Lower lobe of right lung (tissue), 2 donors: ENCODE measurements at places on chromosomes 6 and 20. TPM values are rescaled to one million over a fixed set of nuclear protein-coding genes. Genes with fewer than 3 reads are reported as not detected.
A peak's percentile ranks its signal among the peaks of the same experiment; 100 is the strongest.

TGM3 gene
- 0.32 TPM for total RNA-seq

SYNDIG1 gene
- total RNA-seq, result 0.15 TPM

HTR1B gene
- total RNA-seq, result 0.18 TPM

AKAP12 gene
- total RNA-seq, result 38.8 TPM

BPIFA1 gene
- total RNA-seq, result 28.4 TPM

POM121L2 gene
- not detected for total RNA-seq

SNAP91 gene
- not detected for total RNA-seq

CGA gene
- total RNA-seq, result not detected

DNA sequence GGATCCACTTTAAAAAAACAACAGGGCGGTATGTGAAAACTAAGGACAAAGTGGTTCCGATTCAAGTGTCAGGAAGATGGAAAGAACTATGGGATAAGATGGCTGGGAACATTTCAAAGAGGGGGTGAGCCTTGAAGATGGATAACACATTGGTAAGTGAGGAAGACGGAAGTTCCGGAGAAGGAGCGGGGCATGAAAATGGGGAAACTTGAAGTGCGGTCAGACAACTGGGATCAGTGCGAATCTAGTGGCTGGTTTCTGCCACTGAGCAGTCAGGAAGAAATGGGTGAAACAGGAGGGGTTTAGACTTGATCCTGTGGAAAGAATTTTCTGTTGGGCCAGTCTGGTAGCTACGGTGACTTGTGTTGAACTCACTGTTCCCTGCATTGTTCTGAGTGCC, 1.2 kb downstream of the NAA20 start:
- no peaks in the 10 kb centered on the region for H3K27me3 ChIP-seq
- H3K4me3 ChIP-seq, result peak overlapping the region; percentile 96
- H3K36me3 ChIP-seq, result peaks cover 12% of the 10 kb centered on the region
- H3K4me1 ChIP-seq, result peaks cover 39% of the 10 kb centered on the region
- H3K27ac ChIP-seq, result no peak overlapping the region

GRCh38 chr6:148943451-148943850, 196.6 kb downstream of the UST start:
- H3K27ac ChIP-seq, result no peak overlapping the region
- H3K4me1 ChIP-seq, result no peaks in the 10 kb centered on the region
- no peaks in the 10 kb centered on the region for H3K27me3 ChIP-seq
- no peaks in the 10 kb centered on the region for H3K36me3 ChIP-seq
- no peak for DNase-seq

DNA sequence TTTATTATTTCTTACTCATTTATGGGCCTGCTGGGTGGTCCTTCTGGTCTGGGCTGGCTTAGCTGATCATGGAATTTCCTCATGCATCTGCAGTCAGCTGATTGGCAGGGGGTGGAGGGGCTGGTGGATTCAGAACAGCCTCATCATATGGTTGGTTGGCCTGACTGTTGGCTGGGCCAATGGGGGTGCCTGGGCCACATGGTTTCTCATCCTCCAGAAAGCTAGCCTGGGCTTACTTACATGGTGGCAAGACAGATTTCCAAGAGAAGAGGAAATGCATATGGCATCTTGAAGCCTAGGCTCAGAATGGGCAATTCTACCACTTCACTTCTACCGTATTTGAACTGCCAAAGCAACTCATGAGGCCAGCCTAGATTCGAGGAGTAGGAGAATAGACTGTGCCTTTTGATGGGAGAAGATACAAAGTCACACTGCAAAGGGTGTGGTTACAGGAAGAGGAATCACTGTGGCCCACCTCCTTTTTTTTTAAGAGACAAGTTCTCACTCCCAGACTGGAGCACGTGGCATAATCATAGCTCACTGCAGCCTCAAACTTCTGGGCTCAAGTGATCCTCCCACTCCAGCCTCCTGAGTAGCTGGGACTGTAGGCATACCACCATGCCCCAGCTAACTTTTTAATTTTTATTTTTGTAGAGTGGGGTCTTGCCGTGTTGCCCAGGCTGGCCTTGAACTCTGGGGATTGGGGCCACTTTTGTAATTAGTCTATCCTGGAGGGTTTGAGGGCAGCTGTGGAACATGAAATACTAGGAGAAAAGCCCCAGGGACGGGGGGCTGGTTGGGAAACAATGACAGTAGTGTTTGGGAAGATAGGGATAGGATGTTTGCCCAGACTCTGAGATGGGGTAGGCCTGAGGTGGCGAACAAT, 47.6 kb upstream of the RNF24 start:
- H3K4me1 ChIP-seq, result peaks cover 53% of the 10 kb centered on the region
- H3K4me3 ChIP-seq, result no peak overlapping the region
- H3K27me3 ChIP-seq, result no peaks in the 10 kb centered on the region
- H3K27ac ChIP-seq, result peak overlapping the region; percentile 76
- no peaks in the 10 kb centered on the region for H3K36me3 ChIP-seq

GRCh38 chr6:15089569-15090144, 156.2 kb upstream of the JARID2 start:
- no peaks in the 10 kb centered on the region for H3K36me3 ChIP-seq
- H3K27me3 ChIP-seq, result no peaks in the 10 kb centered on the region
- peak; percentile 72 for DNase-seq
- no peak overlapping the region for H3K4me3 ChIP-seq
- no peak overlapping the region for H3K27ac ChIP-seq
- H3K4me1 ChIP-seq, result no peaks in the 10 kb centered on the region

GRCh38 chr20:5433352-5433751, 116.6 kb upstream of the PROKR2 start:
- H3K36me3 ChIP-seq, result no peaks in the 10 kb centered on the region
- DNase-seq, result no peak
- H3K4me3 ChIP-seq, result no peak overlapping the region
- H3K27ac ChIP-seq, result no peak overlapping the region
- peaks cover 6% of the 10 kb centered on the region for H3K27me3 ChIP-seq

- no peak overlapping the region for H3K27ac ChIP-seq
- DNase-seq, result no peak
- H3K27me3 ChIP-seq, result no peaks in the 10 kb centered on the region
- H3K4me1 ChIP-seq, result no peaks in the 10 kb centered on the region
Measured at GRCh38 chr20:7911586-7912330, 28.5 kb downstream of the HAO1 start.

DNA sequence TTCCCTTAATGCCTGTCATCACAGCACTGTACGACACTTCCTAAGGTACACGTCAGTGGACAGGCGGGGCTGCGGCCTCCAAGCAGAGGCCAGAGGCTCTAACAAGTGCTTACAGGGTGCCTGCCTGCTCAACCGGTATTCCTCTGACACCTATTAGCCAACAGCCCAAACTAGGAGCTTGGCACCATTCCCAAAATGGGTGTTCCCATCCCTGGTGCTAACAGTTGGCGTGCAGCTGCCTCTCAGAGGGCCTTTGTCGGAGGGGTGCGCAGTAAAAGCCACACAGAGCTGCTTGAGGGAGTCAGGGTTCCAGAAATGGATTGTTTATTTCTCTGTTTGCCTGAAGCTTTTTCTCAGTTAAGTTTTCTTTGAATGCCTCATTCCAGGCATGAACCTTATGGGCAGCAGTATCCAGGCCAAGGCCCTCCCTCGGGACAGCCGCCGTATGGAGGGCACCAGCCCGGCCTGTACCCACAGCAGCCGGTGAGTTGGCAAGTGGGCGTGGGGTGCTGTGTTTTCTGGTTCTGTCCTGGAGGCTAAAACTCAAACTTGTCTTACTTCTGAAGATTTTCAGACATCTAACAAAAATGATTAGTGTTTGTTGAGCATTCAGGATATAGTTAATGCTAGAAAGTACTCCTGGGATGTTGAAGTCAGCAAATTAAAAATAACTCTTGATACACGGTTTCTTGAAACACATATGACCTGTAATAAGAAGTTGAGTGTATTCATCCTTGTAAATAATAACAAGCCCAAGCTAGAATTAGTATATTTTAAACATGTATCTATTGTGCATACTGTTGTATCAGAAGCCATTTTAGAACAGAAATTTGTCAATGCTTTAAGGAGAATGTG, 124.7 kb downstream of the TMEM242 start:
- peaks cover 16% of the 10 kb centered on the region for H3K4me1 ChIP-seq
- peaks cover 92% of the 10 kb centered on the region for H3K36me3 ChIP-seq
- H3K4me3 ChIP-seq, result no peak overlapping the region
- H3K27ac ChIP-seq, result peak overlapping the region; percentile 53
- DNase-seq, result peak; percentile 91
- no peaks in the 10 kb centered on the region for H3K27me3 ChIP-seq

DNA sequence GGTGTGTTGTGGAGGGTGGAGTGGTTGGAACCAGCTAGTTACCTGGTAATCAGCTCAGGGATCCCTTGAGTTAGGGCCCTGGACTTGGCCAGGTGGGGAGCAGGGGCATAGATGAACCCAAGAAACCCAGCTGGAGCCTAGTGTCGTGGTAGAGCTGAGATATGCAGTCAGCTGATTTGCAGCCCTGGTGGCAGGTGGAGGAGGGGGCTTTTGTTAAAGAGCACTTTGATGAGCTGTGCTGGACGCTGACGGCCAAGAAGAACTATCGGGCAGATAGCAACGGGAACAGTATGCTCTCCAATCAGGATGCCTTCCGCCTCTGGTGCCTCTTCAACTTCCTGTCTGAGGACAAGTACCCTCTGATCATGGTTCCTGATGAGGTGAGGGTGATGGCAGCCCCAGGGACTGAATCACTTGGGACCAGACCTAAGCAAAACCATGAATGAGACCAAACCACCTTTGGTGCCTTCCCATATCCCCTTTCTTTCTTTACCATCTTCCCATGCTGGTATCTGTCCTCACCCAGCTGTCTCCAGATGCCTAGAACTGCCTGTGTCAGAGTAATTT, 12.7 kb downstream of the DEF6 start:
- H3K4me3 ChIP-seq, result no peak overlapping the region
- DNase-seq, result no peak
- H3K36me3 ChIP-seq, result no peaks in the 10 kb centered on the region
- H3K4me1 ChIP-seq, result peaks cover 21% of the 10 kb centered on the region

DNA sequence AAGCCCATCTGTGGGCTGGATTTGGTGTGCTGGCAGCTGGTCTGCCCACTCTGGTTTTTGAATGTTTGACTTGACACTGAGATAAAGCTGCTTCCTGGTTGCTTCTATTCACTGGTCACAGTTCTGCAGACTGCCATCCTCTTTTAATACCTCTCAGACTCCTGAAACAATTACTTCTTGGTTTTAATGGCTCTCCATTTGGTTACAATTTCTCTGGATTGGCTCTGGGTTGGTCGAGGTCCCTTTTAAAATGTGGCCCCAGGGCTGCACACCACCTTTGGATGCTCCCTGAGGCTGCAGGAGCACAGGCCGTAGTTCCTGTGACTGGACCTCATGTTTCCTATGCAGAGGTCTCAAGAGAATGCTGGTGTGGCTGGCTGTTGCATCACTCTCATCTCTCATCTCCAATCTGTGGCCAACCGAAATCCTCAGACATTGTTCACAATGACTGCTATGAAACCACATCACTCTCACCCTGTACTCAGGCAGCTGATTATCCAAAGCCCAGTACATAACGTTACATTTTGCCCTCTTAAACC, 98.5 kb downstream of the INSM1 start:
- no peaks in the 10 kb centered on the region for H3K4me1 ChIP-seq
- H3K27me3 ChIP-seq, result no peaks in the 10 kb centered on the region
- DNase-seq, result no peak
- H3K4me3 ChIP-seq, result no peak overlapping the region
- no peak overlapping the region for H3K27ac ChIP-seq

DNA sequence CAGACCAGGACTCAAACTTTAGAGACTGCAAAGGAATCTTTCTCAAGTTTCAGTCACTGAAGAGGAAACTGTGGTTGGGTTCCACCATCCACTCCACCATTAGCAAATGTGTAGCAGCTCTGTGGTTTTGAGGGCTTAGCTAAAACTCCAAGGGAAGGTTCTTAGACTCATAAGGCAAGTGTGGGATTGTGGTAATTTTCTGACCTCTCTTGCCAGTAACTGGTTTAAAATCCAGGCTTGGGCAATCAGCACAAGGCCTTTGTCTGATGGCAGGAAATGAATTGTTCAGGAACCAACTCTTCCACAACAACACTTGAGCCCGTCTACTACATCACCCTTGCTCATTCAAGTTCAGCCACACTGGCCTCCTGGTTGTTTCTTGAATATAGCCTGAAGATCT, 68.6 kb upstream of the FBXL4 start:
- H3K27ac ChIP-seq, result no peak overlapping the region
- H3K36me3 ChIP-seq, result no peaks in the 10 kb centered on the region
- no peaks in the 10 kb centered on the region for H3K4me1 ChIP-seq

DNA sequence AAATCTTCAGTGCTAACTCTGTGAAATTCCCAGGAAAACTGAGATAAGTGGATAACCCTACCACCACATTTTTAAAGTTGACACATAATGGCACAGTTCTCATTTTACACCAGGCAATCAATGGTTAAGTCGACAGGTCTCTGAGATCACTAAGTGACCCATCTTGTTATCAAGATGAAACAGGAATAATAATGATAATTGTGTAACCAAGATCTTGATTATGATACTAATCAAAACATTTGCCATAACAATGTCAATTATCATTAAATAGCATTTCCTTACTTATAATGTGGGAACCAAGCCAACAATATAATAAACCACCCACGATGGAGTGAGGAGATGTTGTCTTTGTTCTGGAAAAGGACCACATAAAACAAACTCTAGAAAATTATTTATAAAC, 541.6 kb downstream of the TFAP2B start:
- no peaks in the 10 kb centered on the region for H3K36me3 ChIP-seq
- no peak overlapping the region for H3K27ac ChIP-seq
- no peaks in the 10 kb centered on the region for H3K27me3 ChIP-seq

DNA sequence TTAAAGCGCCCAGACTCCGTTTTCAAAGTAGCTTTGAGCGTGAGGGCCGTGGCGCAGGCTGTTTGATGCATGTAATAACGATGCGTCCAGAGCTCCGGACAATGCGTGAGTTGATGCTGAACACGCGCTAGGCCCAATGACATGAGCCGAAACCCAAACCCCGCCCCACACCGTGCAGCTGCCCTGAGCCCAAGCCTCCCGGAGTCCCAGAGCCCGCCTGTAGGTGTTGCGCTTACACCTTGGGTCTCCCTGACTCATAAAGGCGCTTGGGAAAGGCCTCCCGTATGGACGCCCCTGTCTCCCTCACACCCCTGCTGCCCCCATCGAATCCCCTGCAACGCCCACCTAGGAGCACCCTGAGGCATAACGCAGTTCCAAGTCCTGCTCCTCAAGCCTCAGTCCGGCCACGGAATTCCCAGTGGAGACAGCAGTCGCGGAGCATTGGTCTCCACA, 87.6 kb downstream of the ERMARD start:
- no peaks in the 10 kb centered on the region for H3K27me3 ChIP-seq
- no peak overlapping the region for H3K27ac ChIP-seq
- H3K4me3 ChIP-seq, result no peak overlapping the region

GRCh38 chr6:37303891-37304503, 46.1 kb upstream of the TMEM217 start:
- DNase-seq, result no peak
- H3K4me3 ChIP-seq, result no peak overlapping the region
- no peaks in the 10 kb centered on the region for H3K27me3 ChIP-seq
- peaks cover 4% of the 10 kb centered on the region for H3K4me1 ChIP-seq
- H3K27ac ChIP-seq, result no peak overlapping the region

DNA sequence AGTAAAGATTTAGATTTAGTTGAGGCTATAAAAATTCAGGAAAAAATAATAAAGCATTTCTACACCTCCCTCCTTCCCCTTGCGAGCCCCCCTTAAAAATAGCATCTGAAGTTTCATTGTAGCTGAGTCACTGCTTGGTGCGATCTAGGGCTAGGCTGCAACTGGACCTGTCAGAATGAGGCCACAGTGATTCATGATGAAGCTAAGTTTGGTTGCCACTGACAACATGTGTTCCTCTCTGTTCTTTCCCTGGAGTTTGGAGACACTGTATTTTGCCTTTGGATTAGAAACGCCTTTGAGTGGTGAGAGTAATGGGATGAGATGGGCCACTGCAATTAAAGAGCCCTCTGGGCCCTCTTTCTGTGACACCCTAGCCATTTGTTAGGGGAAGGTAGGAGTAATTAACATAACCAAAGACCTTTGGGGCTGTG, 334.1 kb downstream of the NRN1 start:
- no peaks in the 10 kb centered on the region for H3K27me3 ChIP-seq
- DNase-seq, result no peak
- peaks cover 43% of the 10 kb centered on the region for H3K4me1 ChIP-seq
- no peak overlapping the region for H3K4me3 ChIP-seq
- H3K36me3 ChIP-seq, result no peaks in the 10 kb centered on the region
- no peak overlapping the region for H3K27ac ChIP-seq
